Renal cortex interstitium (tissue), 15 donors: ENCODE measurements at places on chromosomes 16 and 17.

GRCh38 chr16:23986455-23986854 is 150.7 kb downstream of the PRKCB start:
- DNase-seq = no peak

DNA sequence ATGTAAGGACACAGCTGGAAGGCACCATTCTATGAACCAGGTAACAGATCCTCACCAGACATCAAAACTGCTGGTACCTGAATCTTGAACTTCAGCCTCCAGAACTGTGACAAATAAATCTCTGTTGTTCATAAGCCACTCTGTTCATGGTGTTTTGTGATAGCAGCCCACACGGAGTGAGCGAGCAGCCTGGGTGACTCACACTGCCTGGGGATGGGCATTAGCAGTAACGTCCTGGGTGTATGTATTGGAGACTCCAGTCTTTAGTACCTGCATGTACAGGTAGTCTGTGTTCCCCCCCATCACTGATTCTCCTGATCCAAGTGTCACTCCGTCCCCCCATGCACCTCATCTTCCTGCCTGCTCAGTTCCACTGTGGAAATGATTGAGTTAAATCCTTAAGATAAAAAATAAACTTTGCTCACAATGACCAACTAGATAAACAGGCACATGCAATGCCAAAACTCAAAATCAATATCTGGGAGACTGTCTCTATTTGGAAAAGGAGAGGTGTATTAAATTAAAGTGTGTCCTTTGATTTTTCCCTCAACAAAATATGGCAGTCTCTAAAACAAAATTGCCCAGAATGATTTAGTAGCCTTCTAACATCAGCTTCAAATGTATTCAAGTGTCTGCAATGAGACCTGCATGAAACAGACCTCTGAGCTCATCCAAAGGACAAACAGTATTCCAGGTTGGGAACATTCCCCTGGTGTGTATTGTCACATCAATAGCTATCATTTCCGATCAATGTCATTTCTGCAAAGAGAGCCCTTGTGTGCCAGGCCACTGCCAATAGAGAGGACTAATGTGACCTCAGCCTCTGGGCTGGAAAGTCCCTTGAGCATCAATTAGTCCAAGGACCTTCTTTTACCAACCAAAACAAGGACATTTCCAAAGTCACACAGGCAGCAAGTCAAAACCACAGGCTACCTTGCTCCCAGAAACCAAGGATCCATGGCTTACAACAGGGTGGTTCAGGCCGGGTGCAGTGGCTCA is 12.2 kb upstream of the VAT1L start:
- DNase-seq = no peak

DNA sequence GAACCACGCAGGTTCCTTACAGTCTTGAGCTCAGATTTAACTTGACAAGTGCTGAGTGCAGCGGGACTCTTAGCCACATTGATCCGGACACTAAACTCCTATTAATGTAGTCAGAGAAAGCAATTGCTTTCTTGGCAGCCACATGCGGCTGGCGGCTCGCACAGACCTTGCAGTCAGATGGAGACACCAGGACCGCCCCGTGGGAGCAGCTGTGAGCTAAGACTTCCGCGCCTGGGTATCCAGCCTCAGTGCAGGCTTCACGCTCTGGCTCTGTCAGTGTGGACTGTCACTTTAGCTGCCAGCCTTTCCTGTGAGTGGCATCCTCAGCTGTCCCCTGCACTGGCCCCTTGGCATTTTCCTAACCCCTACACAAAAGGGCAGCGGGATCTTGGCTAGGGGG is 80.9 kb upstream of the NLRP1 start:
- DNase-seq = no peak

DNA sequence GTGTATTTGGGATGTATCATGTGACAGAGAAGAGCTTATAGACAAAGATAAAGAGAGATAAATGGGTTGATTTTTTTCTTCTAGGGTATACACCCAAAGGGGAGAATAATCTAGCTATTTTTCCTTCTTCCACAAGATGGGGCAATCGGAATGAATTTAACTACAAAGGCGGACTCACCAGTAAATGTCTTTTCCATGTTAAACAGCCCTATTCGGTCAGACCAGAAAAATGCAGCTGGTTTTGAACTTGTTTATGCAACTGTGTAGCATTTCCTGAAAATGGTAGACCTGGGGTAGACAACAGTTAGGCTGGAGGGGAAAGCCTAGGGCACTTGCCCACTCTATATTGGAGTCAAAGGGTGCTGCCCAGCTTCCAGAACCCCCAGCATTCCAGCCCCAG is 477.1 kb downstream of the TOX3 start:
- peak; percentile 53 for DNase-seq

DNA sequence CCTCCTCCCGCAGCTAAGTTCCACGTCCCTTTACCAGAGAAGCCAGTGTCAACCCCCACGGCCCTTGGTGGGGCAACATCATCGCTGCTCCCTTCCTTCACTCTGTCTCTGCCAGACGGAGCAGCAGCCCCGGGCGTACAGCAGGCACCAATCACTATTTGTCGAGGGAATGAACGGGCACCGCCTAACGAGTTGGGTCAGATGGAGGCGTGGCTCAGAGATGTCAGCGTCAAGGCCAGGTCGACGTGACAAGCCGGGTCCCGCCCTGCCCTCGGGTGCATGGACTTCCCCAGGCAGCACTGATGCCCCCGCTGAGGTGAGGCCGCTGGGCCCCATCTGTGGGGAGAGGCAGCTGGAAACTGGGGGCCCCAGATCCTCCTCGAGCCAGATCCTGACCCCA is 50.0 kb downstream of the CBFA2T3 start:
- DNase-seq = no peak

DNA sequence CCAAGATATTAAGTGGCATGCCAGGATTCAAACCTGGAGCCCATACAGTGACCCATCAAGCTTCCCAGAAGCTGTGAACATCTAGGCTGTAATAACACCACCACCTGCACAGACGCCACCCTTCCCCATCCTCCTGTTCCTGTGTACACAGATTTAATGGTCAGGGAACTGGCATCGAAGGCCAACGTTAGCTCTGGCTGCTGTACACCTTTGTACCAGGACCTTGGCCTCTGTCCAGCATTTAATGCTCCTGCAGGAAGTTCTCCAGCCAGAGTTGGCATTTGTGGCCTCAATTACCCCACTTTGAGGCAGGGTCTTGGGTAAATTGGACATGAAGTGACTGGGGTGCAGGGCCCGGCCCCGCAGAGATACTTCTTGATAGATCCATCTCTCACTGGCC is 49.3 kb downstream of the SCNN1B start:
- no peak for DNase-seq

GRCh38 chr16:11639925-11640899 is 28.0 kb upstream of the SNN start:
- no peak for DNase-seq

DNA sequence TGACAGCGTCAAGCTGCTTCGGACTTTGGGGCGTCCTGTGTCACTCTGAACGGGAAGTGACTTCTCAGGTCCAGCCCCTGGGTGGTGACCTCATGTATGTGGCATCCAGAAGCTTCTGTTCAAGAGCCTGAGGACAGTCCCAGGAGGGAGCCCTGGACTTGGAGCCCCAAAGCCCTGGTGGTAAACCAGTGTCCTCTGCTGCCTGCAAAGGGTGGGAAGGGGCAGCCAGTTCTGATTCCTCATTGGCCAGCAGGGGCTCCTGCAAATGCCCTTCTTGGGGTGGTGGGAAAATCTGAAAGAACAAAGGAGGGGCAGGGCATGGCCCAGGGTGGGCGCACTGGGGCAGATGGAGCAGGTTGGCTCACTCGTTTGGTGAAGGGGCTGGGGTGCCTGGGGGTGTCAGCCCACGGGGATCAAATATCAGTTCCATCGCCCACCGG is 1.6 kb downstream of the OSGIN1 start:
- DNase-seq = no peak

DNA sequence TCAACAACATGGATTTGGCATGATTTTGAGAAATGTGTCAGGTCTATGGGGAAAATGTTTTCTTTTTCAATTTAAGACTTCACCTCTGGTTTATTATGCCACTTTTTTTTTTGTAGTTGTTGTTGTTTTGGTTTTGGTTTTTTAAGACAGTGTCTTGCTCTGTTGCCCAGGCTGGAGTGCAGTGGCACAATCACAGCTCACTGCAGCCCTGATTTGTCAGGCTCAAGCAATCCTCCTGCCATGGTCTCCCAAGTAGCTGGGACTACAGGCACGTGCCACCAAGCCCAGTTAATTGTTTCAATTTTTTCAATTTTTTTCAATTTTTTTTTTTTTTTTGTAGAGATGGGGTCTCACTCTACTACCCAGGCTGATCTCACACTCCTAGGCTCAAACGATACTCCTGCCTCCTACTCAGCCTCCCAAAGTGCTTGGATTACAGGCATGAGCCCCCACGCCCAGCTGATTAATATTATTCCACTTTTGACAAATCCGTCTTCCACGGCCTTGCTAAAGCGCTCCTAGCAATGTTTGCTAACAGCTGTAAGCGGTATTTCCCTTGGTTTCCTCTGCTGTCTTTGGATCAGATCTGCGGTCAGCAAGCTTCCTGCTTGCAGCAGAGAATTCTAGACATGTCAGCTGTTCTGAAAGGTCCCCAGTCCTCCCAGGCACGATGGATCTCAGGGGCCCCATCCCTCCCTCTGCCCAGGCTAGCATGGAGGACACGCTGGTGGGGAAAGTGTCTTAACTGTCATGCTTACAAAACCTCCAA is 7.0 kb upstream of the MILR1 start:
- no peak for DNase-seq

- no peak for DNase-seq
Observed at GRCh38 chr17:292016-292415, 60.6 kb downstream of the RPH3AL start.

DNA sequence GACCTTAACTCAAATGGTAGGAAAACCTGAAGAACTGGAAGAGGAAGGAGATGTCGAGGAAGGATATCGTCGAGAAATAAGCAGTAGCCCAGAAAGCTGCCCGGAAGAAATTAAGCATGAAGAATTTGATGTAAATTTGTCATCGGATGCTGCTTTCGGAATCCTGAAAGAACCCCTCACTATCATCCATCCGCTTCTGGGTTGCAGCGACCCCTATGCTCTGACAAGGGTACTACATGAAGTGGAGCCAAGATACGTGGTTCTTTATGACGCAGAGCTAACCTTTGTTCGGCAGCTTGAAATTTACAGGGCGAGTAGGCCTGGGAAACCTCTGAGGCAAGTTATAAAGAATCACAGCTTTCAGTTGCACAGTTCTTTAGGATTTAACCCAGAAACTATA is 15.5 kb downstream of the ERCC4 start:
- DNase-seq = no peak

GRCh38 chr16:2531696-2532493 is 687 bp upstream of the CEMP1 start:
- DNase-seq = peak; percentile 95

- no peak for DNase-seq
Observed at GRCh38 chr17:49104511-49105074, 28.0 kb upstream of the B4GALNT2 start.

DNA sequence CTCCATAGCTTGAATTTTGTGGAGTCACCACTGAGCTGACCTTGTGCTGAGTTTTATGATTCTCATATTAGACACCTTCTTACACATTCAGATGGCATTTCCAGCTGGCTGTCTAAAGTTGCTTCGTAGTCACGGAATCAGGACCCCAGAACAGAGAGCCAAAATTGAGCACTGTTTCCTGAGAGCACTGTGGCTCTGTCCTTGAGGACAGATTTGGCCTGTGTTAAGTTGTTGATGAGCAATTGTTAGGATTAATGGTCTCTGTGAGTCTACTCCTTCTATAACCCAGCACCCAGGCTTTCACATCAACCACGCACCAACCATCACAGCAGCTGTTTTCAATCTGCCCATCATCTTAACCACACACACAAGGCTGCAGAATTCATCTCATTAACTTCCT is 277.5 kb upstream of the HSBP1 start:
- DNase-seq = no peak

DNA sequence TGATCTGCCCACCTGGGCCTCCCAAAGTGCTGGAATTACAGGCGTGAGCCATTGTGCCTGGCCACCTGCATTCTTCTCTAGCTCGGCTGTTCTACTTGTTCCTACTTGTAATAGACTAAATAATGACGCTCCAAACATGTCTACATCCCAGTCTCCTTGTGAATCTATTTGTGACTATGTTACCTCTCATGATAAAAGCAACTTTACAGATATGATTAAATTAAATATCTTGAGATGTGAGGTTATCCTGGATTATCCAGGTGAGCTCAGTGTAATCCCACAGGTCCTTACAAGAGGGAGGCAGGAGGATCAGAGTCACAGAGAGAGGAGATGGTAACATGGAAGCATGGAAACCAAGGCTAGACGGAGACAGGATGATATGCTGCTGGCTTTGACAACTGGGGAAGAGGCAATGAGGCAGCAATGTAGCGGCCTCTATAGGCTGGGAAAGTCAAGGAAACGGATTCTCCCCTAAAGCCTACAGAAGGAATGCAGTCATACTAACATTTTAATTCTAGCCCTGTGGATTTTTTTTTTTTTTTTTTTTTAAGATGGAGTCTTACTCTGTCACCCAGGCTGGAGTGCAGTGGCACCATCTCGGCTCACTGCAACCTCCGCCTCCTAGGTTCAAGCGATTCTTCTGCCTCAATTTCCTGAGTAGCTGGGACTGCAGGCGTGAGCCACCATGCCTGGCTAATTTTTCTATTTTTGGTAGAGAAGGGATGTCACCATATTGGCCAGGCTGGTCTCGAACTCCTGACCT is 5.0 kb upstream of the LASP1 start:
- no peak for DNase-seq

- DNase-seq = no peak
Observed at GRCh38 chr17:28484296-28484695, 10.9 kb downstream of the SLC13A2 start.

- DNase-seq = no peak
Observed at GRCh38 chr17:78808163-78808562, 26.1 kb upstream of the CYTH1 start.

- DNase-seq = no peak
Observed at GRCh38 chr17:68771867-68772515, 170.8 kb upstream of the FAM20A start.

- DNase-seq = no peak
Observed at GRCh38 chr16:6892966-6893365, 439.7 kb upstream of the RBFOX1 start.

DNA sequence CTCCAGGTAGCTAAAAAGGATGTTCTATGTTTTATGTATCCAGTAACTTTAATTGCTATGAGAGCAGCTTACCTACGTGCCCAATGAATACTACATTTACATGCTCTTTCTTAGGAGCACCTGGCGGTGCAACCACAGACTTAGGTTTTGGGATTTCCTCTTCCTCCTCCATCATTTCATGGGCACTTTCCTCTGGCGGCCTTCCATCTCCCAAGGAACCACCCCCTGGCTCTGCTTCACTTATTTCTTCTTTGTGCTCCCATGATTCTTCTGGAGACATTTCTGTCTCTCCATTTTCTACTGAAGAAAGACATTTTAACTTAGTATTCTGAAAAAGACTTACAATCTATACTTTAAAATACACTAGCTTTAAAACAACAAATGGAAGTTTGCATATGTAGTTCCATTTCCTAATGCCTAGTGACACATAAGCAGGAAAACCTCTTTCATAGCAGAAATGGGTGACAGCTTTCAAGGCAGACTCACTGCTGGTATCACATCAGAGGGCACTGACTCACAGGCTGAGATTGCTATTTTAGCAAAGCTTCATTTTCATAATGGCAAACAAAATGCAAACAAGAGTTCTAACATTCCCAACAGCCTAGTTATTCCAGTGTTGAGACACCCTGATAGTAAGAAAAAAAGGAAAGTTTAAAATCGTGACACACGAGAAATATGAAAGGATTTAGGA is 19.1 kb downstream of the GSPT1 start:
- DNase-seq = no peak
